SJSA1 (cell line): ENCODE measurements at places on chromosomes 13 and 19.

GRCh38 chr19:5253406-5254110 lies 87.1 kb downstream of the PTPRS start:
- H3K27ac ChIP-seq = no peak overlapping the region
- no peaks in the 10 kb centered on the region for H3K27me3 ChIP-seq
- DNase-seq = no peak
- H3K4me3 ChIP-seq = no peak overlapping the region
- no peaks in the 10 kb centered on the region for H3K4me1 ChIP-seq

DNA sequence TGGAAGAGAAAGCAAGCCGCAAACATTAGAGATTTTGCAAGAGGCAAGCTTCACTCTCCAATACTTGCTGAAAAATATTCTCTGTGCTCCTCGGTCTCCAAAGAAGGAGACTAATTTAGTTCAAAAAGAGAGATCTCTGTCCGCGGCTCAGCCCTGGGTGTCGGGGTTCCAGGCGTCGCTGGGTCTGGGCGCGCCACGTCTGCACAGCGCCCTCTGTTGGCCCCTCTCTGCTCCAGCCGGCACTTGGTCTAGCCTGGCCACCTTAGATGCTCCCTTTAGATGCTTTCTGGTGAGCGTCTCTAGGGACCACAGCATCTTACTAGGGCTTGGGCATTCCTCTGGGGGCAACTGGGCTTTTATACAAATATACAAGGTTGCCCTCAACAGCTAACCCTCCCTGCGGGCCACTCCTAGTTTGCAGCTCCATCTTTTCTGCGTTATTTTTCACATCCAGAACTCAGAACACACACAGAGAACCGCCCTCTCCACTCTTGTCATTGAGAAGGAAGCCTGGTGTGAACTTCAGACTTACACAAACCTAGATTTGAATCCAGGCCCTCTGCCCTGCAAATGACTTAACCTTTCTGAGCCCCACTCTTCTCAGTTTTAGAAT lies 78.3 kb downstream of the CYSLTR2 start:
- H3K4me1 ChIP-seq = no peaks in the 10 kb centered on the region
- no peak for DNase-seq

DNA sequence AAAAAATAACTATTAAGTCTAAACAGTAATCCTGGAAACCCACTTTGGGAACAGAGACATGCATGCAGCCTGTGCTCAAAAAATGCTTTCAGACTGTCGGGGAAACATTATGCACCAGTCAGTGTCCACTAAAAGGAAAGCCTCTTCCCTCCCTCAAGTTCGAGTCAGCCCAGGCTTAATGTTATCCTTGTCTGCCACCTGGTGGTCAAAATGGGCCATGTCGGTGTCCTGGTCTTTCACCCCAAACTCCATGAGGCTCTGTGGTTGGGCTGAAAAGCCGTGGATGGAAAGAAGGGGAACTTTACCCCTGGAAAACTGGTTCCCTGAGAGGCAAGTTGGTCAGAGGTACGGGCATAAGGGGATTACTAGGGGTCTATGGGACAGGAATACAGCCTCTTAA lies 88.4 kb upstream of the ZNF492 start:
- H3K36me3 ChIP-seq = no peaks in the 10 kb centered on the region
- no peak for DNase-seq
- no peaks in the 10 kb centered on the region for H3K27me3 ChIP-seq
- no peak overlapping the region for H3K4me3 ChIP-seq
- H3K27ac ChIP-seq = no peak overlapping the region

GRCh38 chr19:46919324-46919723 lies 58.5 kb downstream of the ARHGAP35 start:
- no peak overlapping the region for H3K27ac ChIP-seq

DNA sequence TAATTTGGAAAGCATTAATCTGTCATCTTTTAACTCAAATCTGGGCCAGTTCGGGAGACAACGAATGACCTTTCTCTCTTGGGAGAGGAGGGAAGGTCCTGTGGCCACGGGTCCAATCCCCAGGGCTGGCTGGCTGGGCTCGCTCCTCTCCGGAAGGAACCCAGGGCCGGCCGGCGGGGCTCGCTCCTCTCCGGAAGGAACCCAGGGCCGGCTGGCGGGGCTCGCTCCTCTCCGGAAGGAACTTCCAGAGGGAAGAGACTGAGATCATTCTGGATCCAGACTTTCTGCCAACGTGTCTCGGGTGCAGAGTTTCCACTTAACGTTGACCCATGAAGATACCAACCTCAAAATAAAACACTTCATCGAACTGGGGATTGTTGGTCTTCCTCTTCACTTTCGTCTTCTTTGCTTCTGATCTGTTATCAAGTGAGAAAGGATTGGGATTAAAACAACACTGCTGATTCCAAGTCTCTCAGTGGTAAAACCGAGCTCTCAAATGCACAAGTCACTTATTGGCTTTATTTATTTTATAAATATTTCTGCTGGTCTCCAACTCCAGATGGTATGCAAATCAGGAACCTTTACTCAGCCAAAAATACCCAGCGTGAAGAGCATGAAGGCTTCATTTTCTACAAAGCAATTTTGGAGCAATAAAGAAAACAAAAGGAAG lies 53.3 kb upstream of the C13orf46 start:
- peak; percentile 22 for DNase-seq
- peaks cover 43% of the 10 kb centered on the region for H3K4me1 ChIP-seq
- no peak overlapping the region for H3K27ac ChIP-seq
- H3K36me3 ChIP-seq = peaks cover 57% of the 10 kb centered on the region
- no peak overlapping the region for H3K4me3 ChIP-seq

DNA sequence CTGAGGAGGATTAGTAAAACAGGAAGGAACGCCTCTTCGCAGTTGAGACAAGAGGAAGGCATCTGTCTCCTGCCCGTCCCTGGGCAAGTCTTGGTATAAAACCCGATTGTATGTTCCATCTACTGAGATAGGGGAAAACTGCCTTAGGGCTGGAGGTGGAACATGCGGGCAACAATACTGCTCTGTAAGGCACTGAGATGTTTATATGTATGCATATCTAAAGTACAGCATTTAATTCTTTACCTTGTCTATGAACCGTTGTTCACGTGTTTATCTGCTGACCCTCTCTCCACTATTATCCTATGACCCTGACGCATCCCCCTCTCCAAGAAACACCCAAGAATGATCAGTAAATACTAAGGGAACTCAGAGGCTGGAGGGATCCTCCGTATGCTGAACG lies 722 bp upstream of the TIMM50 start:
- no peak for DNase-seq
- peak overlapping the region; percentile 61 for H3K27ac ChIP-seq
- peak overlapping the region; percentile 87 for H3K4me3 ChIP-seq

- H3K27ac ChIP-seq = no peak overlapping the region
- peak; percentile 92 for DNase-seq
- H3K27me3 ChIP-seq = peaks cover 10% of the 10 kb centered on the region
- H3K4me3 ChIP-seq = no peak overlapping the region
Observed at GRCh38 chr19:35879770-35880317, 11.5 kb downstream of the APLP1 start.

DNA sequence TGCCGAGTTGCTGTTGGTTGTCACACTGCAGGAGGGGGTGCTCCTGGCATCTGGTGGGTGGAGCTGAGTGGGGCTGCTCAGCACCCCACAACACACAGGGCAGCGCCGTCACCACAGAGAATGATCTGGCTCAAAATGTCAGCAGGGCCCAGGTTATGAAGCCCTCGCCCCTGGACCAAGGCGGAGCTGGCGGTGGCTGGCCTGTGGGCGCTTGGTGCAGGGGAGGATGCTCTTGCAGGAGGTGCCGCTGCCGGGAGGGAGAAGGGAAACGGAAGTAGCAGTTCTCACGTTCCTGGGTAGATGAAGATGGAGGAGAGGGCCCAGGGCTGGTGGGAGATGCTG lies 14.2 kb upstream of the LENG8 start:
- H3K4me1 ChIP-seq = no peaks in the 10 kb centered on the region; the same call in 1 of the 2 replicates
- DNase-seq = no peak
- H3K36me3 ChIP-seq = no peaks in the 10 kb centered on the region
- no peak overlapping the region for H3K4me3 ChIP-seq
- H3K27me3 ChIP-seq = peaks cover 21% of the 10 kb centered on the region
- H3K27ac ChIP-seq = no peak overlapping the region

- no peaks in the 10 kb centered on the region for H3K27me3 ChIP-seq
- no peak overlapping the region for H3K27ac ChIP-seq
- H3K4me3 ChIP-seq = no peak overlapping the region
- DNase-seq = no peak
Observed at GRCh38 chr13:40624383-40624782, 42.1 kb downstream of the FOXO1 start.

- H3K27me3 ChIP-seq = no peaks in the 10 kb centered on the region
- H3K27ac ChIP-seq = no peak overlapping the region
- no peaks in the 10 kb centered on the region for H3K36me3 ChIP-seq
- no peak for DNase-seq
Observed at GRCh38 chr13:37087486-37087885, 18.0 kb downstream of the CSNK1A1L start.

DNA sequence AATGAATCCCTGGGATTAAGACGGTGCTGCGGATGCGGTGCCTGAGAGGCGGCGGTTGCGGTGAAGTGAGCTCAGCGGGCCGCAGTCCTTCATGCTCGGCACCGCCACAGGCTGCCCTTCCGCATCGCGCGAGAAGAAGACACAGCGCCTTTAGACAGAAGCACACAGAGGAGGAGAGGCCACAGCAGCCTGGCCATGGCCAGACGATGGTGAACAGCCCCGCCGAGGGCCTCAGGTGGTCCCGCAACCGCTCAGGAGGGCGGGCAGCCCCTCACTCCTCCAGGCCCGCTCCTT lies 459.2 kb downstream of the MYO16 start:
- no peak overlapping the region for H3K27ac ChIP-seq
- H3K36me3 ChIP-seq = no peaks in the 10 kb centered on the region
- peaks cover 98% of the 10 kb centered on the region for H3K27me3 ChIP-seq
- no peak overlapping the region for H3K4me3 ChIP-seq
- DNase-seq = no peak

- H3K27ac ChIP-seq = no peak overlapping the region
- no peaks in the 10 kb centered on the region for H3K36me3 ChIP-seq
- H3K4me1 ChIP-seq = no peaks in the 10 kb centered on the region
- DNase-seq = no peak
Observed at GRCh38 chr13:71906448-71906847, 39.4 kb upstream of the DACH1 start.

DNA sequence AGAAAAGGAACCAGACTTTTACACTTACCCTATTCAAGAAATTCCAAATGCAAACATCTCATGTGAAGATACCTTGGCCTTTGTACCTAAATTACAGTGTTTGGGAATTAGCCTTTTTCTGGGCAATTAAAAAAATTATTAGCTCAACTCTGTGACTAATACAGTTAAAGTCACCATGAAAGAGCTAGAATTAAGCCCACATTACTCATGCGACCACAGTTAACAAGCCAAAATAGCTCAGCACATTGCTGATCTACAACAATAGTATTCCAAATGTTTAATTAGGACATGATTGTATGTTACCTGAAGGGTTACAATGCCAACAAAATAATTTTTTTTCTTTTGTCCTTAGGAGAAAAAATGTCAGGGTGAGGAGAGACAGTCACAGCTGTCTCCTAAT lies 263.6 kb upstream of the GPC6 start:
- DNase-seq = no peak
- no peak overlapping the region for H3K27ac ChIP-seq
- H3K4me1 ChIP-seq = no peaks in the 10 kb centered on the region

DNA sequence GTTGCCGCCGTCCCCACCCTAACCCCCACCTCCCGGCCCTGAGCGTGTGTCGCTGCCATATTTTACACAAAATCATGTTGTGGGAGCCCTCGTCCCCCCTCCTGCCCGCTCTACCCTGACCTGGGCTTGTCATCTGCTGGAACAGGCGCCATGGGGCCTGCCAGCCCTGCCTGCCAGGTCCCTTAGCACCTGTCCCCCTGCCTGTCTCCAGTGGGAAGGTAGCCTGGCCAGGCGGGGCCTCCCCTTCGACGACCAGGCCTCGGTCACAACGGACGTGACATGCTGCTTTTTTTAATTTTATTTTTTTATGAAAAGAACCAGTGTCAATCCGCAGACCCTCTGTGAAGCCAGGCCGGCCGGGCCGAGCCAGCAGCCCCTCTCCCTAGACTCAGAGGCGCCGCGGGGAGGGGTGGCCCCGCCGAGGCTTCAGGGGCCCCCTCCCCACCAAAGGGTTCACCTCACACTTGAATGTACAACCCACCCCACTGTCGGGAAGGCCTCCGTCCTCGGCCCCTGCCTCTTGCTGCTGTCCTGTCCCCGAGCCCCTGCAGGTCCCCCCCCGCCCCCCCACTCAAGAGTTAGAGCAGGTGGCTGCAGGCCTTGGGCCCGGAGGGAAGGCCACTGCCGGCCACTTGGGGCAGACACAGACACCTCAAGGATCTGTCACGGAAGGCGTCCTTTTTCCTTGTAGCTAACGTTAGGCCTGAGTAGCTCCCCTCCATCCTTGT lies 6.4 kb downstream of the YIPF2 start:
- H3K36me3 ChIP-seq = peaks cover 73% of the 10 kb centered on the region
- H3K4me1 ChIP-seq = no peaks in the 10 kb centered on the region
- DNase-seq = no peak
- no peaks in the 10 kb centered on the region for H3K27me3 ChIP-seq
- H3K4me3 ChIP-seq = no peak overlapping the region

- H3K4me1 ChIP-seq = no peaks in the 10 kb centered on the region
- H3K27ac ChIP-seq = no peak overlapping the region
- no peak overlapping the region for H3K4me3 ChIP-seq
Observed at GRCh38 chr13:77832339-77833100, 86.1 kb downstream of the EDNRB start.

GRCh38 chr19:48714759-48715675 lies 4.5 kb downstream of the MAMSTR start:
- no peaks in the 10 kb centered on the region for H3K36me3 ChIP-seq
- H3K27me3 ChIP-seq = no peaks in the 10 kb centered on the region
- H3K27ac ChIP-seq = peak overlapping the region; percentile 47
- H3K4me3 ChIP-seq = peak overlapping the region; percentile 57
- peaks cover 15% of the 10 kb centered on the region for H3K4me1 ChIP-seq

- peaks cover 27% of the 10 kb centered on the region for H3K4me1 ChIP-seq
- no peak within 1 kb of the TSS for H3K27ac ChIP-seq
- H3K4me3 ChIP-seq = peak within 1 kb of the TSS; percentile 40
- no peaks in the 10 kb centered on the region for H3K36me3 ChIP-seq
- no peak for DNase-seq
Observed at GRCh38 chr19:33302175-33302973, at the start of gene CEBPA. Gene CEBPA, minus strand, starts transcription at chr19:33302534. Its CDS starts 120 bp downstream, at chr19:33302414.

- H3K36me3 ChIP-seq = no peaks in the 10 kb centered on the region
- no peaks in the 10 kb centered on the region for H3K27me3 ChIP-seq
- no peak overlapping the region for H3K4me3 ChIP-seq
- DNase-seq = no peak
Observed at GRCh38 chr19:37995346-37995745, 88.3 kb downstream of the SIPA1L3 start.

- no peak for DNase-seq
- no peaks in the 10 kb centered on the region for H3K27me3 ChIP-seq
- H3K4me1 ChIP-seq = no peaks in the 10 kb centered on the region
- no peak overlapping the region for H3K4me3 ChIP-seq
- H3K36me3 ChIP-seq = no peaks in the 10 kb centered on the region
Observed at GRCh38 chr13:36217456-36217855, 3.1 kb upstream of the SOHLH2 start.

DNA sequence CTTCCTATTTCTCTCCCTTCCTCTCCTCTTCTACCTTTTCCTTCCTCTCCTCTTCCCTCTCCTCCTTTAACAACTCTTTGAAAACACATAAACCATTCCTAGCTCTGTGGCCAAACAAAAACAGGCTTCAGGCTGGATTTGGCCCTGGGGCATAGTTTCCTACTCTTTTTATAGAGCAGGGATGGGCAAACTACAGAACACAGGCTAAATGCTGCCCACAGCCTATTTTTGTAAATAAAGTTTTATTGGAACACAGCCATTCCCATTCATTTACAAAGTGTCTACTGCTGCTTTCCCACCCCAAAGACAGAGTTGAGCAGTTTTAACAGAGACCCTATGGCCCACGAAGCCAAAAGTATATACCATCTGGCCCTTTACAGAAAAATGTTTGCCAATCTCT lies 35.4 kb downstream of the LHFPL6 start:
- H3K4me1 ChIP-seq = peaks cover 47% of the 10 kb centered on the region
- H3K4me3 ChIP-seq = no peak overlapping the region
- H3K27ac ChIP-seq = peak overlapping the region; percentile 24
- DNase-seq = no peak
- no peaks in the 10 kb centered on the region for H3K27me3 ChIP-seq
